Activated gamma-delta T cell treated with anti-CD3 and anti-CD28 coated beads, Interleukin-2, amount 50 U/mL, for 16 hours (primary cell): ENCODE measurements at places on chromosomes 4 and X.

DNA sequence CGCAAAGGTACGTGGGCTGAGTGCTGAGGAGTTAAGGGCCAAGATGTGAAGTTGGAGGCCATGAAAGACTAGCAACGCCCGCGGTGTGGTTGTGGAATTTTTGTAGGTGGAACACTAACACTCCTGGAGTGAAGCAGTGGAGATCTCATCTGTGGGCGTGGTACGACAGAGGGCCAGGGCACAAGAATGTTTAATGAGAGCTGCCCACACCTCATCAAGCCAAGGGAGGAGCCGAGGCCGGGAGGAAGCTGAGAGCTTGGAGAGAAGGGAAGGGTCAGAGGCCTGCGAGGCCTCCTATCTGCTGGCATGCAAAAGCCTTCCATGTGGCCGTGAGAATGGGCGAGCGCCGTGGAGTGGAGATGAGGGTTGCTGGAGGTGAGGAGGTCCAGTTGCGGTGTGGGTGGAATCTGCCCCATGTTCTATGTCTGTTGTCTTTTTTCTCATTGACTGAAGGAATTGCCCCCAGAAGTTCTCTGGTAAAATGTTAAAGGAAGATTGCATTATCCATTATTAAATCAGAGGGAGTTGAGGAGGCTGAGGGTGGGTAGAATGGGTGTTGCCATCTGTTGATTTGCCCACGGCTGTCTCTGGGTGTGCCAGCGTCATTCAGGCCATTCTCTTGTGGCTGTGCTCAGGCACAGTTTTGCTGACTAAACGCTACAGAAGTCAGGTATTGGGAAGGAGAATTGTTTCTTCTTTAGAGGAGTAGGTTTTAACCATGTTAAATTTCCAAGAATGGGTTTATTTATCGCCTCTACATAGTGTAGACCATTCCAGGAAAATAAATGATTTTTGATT, 19.8 kb downstream of the SNX25 start:
- no peak for DNase-seq

DNA sequence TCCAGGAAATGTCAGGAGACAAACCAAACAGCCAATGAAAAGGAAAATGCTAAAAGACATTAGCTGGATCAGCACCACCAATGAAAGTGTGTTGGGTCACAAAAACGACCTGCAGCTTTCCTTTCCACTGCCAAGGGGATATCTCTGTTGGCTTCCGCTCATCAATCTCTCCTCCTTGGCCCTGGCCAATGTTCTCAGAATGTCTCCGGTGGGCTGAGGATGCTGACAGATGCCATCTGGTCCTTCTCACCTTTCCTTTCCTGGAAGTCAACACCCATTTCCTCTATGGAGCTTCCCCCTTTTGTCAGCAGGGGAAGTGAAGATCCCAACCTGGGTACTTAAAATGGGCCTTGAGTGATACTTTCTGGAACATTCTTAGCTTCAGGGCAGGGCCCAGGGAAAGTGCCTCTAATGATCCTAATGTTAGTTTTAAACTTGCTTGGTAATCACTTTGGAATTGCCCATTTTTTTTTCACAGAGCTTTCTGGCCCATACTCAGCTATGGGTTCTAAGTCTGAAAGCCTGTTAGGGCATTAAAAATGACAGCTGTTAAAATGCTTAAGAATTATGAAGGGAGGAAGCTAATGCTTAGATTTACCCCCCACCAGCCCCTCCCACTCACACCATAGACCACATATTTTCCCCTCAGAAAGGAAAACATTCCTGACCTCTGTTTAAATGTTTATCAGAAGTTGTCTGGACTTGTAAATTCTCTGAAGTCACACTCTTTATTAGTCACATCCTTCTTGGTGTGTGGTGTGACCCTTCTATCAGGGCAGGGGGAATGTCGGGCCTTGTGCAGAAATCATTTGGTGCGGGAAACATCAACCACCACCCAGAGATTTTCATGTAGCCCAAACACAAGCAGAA, 29.2 kb downstream of the IGFBP7 start:
- no peak for DNase-seq

DNA sequence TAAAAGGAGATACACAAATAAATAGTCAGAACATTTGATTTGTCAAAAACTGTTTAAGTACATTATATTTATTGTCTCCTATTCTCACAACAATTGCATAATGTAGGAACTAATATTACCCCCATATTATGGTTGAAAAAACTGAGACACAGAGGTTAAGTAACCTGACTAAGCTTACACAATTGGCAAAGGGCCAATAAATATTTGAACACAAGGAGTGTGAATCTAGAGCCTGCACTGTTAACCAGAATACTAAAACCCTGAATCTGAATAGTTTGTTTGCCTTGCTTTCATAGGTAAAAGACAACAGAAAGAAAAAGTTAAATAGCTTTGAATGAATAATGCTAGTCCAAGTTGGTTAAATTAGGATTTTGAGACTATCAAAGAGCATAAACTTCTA, 55.2 kb downstream of the IL13RA2 start:
- no peak for DNase-seq

GRCh38 chrX:29662101-29662500, 553.3 kb upstream of the MAGEB2 start:
- no peak for DNase-seq

GRCh38 chrX:148381603-148382002, 118.8 kb upstream of the AFF2 start:
- DNase-seq = no peak

GRCh38 chrX:1598021-1598875, 6.8 kb downstream of the AKAP17A start:
- no peak for DNase-seq

DNA sequence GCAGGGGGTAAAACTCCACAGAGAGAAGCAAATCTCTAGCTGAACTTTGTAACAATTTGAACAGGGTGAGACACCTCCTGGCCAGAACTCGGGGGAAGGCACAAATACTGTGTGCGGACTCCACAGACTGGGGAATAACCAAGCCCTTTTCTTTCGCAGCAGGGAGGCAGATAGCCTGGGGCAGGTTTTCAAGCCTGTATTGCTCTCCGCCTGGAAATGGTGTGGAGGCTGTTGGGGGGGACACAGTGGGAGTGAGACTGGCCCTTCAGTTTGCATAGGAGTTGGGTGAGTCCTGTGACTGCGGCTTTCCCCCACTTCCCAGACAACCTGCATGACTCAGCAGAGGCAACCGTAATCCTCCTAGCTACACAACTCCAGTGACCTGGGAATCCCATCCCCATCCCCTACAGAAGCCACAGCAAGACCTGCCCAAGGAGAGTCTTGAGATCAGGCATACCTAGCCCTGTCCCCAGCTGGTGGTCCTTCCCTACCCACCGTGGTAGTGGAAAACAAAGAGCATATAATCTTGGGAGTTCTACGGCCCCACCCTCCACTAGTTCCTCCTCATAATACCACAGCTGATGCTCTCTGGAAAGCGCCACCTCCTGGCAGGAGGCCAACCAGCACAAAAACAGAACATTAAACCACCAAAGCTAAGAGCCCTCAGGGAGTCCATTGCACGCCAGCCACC, 12.9 kb upstream of the SMPX start:
- no peak for DNase-seq

GRCh38 chr4:69167300-69167699, 47.2 kb downstream of the UGT2B11 start:
- DNase-seq = no peak

DNA sequence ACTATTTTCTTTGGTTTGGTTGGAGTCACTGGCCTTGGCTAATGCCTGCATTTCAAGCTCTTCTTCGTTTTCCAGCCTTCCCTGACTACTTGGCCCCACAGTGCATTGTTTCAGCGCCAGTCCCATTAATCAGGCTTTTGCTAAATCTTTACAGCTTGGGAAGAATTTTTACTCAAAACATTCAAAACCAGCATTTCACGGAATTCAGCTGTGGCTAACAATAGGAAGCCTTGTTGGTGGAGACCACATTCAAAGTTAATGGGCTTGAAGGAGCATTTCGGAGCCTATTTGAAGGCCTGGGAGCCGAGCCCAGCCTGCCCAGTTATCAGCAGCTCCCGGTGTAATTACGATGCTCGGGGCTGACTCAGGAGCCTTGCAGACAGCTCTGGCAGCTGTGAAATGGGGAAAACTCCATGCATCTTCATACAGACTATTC, 30.8 kb upstream of the VCX2 start:
- DNase-seq = no peak

GRCh38 chrX:69021141-69021960, 143.9 kb downstream of the PJA1 start:
- DNase-seq = no peak

GRCh38 chr4:112145790-112146501, 692 bp downstream of the FAM241A start:
- DNase-seq = peak; percentile 60

GRCh38 chr4:44494810-44495701, 46.4 kb upstream of the KCTD8 start:
- DNase-seq = no peak

DNA sequence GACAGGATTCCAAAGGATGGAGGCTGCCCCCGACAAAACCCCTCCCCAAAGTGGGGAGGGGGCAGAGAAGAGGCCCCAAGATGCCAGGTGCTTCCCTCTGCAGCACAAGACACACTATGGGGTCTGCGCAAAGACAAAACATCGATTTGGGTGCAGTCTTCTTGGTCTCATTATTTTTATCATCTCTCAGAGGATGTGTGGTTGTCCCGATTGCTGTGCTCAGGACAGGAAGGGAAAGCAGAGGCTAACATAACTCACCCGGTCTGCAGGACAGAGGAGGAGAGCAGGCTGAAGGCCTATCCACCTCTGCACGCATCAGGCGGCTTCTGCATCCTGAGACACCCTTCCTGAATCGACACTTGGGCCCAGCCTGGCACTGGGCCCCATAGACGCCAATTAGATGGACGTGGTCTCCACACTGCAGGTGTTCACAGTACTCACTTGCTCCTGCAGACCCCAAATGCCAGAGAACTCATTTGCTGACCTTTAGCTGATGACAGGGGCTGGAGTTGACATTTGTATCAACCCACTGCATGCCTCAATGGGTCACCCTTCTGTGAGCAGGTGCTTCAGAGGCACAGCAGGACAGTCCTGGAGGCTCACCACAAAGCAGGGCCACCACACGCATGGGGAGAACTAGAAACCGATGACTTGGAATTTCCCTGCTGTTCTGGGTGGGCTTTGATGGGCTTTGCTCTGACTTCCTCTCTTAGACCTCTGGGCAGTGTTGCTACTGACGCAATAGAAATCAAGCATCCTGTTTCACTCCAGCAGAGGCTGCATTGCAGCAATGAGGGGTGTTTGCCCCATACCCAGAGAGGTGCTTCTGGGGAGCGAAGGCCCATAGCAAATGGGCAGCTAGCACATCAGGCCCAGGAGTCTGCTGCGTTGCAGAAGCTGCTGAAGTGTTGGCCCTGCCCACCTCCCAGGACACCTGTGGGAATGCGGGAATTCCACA, 96.3 kb upstream of the ENPP6 start:
- DNase-seq = no peak

- no peak for DNase-seq
These were observed 319.0 kb upstream of the INTU start for GRCh38 chr4:127313767-127314166.

- no peak for DNase-seq
These were observed 46.3 kb upstream of the ARHGEF6 start for GRCh38 chrX:136827026-136827425.

DNA sequence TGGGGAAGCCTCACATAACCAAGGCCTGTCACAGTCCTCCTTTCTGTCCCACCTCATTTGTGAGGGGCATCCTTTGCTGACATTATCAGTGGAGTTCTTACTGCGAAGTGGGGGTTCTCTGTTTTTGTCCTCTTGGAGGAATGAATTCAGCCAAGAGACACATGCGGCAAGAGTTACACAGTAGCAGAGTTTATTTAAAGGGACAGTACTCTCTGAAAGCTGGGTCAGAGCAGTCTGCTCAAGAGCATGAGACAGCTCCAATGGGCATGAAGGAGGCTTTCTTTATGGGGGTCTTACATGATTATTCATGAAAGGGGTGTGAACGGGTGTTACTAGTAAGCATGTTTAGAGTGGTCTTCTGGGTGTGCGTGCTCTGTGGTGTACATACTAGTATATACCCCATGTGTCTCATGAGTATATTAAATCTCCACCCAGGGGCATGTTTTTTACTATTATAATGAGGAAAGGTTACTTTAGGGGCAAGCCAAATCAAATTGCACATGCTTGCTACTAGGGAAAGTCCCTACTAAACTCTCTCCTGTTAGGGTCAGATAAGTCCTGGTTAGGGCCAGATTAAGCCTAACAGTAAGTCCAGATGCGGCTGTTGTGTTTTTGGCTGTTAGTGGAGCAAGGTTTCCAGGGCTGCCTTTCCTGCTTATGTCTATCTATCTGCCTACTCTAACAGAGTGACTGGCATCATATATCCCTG, 19.8 kb upstream of the LGI2 start:
- DNase-seq = no peak

- no peak for DNase-seq
These were observed 681.8 kb downstream of the CENPC start for GRCh38 chr4:66863481-66863880.
